ENCODE measurements at places on chromosomes 2 and 18.

DNA sequence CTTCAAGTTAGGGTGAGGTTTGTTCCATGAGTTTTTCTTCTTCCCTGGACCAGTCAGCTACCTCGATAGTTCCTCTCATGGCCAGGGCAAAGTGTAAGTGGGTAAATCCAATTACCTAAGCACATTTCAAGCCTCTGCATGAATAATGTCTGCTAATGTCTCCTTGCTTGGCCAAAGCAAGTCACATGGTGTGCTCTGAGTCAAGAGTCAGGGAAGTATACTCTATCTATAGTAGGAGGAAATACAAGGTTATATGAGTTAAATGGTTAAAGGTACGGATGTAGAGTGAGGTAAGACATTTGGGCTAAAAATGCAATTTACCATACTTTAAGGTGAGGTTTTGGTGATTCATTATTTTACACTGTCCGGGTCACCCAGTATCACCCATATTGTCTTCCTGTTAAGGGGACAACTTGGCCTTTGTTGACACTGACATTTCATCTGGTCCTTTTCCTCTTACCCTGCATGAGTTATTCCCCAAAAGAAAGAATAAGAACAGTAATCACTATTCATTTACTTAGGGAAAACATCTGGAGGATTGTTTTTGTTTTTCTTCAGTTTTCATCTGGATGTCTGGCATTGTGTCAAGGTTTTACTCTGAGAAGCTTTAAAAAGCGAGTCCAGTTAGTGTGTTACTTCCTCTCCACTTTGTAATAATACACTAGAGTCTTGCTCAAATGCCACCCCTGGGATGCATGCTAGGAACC is 405.5 kb downstream of the RND3 start:
- DNase-seq: no peak

GRCh38 chr2:95353613-95354468 is 48.7 kb upstream of the FAHD2A start:
- no peak for DNase-seq

- DNase-seq: peak; percentile 89
Measured at GRCh38 chr2:162318328-162319180, at the start of gene IFIH1. Gene IFIH1, minus strand, starts transcription at chr2:162318684. Its CDS starts 377 bp downstream, at chr2:162318307.

DNA sequence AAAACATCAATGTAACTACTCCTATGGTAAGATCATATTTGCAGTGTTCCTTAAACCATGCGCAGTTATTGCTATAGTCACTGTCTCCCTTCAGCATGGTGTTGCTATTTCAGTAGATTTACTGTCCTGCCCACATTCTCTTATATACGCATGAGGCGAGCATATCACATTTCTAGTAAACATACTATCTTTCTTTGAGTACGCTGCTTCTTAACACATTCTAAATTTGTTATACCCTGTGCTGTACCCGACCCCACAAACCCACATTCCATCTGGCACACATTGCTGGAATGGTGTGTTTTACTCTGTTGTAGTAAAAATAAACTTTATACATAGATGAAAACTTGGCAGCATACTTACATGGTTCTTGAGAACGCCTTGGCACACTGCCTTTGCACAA is 163.3 kb downstream of the QPCT start:
- no peak for DNase-seq

GRCh38 chr2:205848601-205849000 is 166.3 kb downstream of the NRP2 start:
- no peak for DNase-seq

GRCh38 chr2:227759411-227760118 is 13.9 kb downstream of the SCYGR8 start:
- DNase-seq: peak; percentile 71

- no peak for DNase-seq
Measured at GRCh38 chr18:52242711-52243110, 97.3 kb upstream of the DCC start.

DNA sequence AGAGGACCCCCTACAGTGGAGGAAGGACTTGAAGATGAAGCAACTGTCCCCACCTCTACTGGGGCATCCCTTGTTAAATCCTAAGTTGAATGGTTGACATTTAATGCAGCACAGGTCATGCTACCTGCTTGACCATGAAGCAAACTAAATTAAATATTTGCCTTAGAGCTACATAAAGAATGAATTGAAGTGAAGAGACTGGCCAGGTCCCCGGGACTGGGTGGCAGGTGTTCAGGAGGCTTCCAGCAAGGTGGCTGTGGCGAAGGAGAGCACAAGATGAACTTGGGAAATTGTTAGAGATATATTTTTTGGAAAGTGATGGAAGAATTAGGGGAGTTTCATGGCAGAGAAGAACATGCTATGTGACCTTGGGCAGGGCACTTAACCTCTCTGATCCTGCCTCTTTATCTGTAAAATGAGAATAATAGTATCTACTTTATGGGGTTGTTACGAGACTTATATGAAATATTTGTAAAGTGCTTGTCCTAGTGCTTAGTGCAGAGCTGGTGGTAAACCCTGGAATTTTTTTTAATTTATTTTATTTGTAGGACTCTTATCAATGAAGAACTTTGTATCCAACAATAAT is 37.3 kb downstream of the EFR3B start:
- DNase-seq: no peak

DNA sequence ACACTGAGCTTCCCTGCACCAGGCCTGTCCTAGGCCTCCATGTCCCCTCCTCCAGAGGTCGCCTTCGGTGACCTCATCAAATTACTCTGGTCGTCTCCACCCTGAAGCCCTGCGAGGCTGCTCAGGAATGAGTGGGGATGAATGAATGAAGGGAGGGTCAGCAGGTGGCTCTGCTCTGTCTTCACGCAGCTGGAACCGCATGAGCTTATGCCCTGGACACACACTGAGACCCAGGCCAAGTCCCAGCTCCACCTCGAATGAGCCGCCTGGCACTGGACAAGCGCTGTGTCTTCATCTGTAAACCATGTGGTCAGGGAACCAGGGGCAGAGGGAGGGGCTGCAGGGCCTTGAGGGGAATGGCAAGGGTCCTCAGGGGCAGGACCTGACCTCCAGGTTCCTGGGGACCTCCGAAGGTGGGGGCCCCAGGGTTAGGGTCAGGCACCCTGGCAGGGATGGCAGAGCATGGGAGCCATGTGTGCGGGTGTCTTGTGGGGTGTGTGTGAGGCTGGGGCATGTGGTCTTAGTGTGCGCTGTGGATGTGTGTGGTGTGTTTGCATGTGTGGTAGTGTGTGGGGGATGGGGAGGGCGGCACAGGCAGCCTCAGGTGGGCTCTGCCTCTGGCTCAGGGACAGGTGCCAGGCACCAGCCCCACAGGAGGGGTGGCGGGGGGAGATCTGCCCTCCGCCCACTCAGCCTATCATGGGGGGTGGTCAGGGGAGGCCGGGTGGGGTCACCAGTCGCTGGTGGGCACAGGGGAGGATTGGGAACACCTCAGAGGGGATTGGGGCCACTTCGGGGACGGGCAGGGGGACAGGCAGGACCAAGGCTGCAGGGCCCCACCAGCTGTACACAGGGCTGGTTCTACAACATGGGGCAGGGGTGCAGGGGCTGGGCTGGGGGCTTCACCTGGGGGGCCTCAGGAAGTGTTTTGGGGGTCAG is 13.9 kb downstream of the ODC1 start:
- no peak for DNase-seq

DNA sequence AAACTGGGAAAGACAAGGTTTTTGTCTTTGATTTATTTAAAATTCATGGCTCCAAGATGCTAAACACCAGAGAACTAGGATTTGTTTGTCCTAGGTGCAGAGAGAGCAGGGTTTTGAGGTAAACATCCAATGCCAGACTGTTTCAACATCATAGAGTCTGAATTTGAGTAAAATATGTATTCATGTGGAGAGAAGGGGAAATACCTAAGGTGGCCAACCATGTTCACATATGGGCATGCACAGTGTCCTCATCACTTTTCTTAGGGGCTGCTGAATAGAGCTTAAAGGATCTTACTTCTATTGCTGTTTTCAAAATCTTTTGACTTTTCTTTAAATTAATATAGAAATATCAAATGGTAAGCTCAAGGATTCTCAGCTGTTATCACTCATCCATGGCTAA is 287.0 kb upstream of the CCDC68 start:
- no peak for DNase-seq

- peak; percentile 15 for DNase-seq
Measured at GRCh38 chr2:7119132-7119835, 202.1 kb downstream of the RNF144A start.

DNA sequence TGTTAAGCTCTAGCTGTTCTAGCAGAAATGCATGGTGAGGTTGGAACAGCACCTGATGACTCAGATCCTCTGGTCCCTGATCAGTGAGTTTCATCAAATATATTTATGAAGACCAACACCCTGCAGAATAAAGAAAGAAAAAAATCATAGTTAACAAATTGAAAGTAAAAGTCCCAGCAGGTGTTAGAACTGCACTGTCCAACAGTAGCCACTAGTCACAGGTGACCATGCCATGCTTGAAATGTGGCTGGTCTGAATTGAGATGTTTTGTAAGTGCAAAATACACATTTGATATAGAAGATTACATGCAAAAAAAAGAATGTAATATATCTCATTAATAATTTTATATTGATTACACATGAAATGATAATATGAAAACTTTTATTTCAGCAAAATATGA is 1010.7 kb upstream of the ZEB2 start:
- DNase-seq: no peak

GRCh38 chr18:78293540-78293939 is 686.1 kb upstream of the SALL3 start:
- DNase-seq: no peak

- DNase-seq: no peak
Measured at GRCh38 chr2:100747996-100748615, 71.8 kb upstream of the NPAS2 start.

- DNase-seq: no peak
Measured at GRCh38 chr2:27990030-27990590, 99.6 kb downstream of the BABAM2 start.

DNA sequence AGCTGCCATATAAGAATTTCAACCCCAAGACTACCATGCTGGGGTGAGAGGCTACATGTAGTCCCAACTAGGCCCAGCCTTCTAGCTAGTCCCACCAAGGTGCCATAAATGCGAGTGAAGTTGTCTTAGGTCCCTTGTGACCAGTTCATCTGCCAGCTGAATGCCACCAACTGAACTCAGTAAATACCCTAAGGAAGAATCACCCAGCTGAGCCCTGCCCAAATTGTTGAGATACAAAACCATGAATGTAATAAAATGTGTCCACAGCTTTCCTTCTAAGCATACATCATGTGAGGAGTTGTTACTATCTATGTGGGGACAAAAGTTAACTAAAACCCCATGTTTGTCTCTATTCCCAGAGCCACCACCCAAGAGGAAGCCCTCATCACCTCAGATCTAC is 70.3 kb downstream of the THADA start:
- no peak for DNase-seq

DNA sequence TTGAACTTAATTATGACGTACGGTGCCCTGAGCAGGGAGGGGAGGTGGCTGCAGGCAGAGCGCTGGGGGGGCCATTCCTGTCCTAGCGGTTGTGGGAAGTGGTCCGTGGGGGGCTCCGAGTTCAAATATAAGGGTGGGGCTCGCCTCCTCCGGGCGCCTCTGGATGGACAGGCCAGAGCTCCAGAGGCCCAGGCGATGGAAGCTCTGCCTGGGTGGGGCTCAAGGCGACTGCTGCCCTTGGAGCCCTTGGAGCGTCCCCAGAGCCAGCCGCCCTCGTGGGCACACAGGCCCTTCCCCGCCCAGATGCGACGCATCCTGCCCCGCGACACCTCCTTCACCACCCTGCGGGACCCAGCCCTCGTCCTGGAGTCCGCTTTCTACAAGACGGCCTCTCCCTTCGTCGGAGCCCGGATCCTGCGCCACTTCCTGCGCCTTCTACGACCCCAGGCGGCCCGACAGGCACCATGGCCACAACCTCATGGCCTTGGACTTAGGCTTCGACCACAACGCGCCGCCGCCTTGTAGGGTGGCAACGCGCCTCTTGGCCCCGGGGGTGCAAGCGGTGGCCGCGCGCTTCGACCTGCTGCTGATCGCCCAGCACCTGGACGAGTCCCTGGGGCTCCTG is 10.5 kb downstream of the AQP12B start:
- DNase-seq: no peak

GRCh38 chr2:178296394-178297090 is 102.2 kb downstream of the OSBPL6 start:
- no peak for DNase-seq

- no peak for DNase-seq
Measured at GRCh38 chr2:228675091-228675490, 493.6 kb upstream of the SPHKAP start.

DNA sequence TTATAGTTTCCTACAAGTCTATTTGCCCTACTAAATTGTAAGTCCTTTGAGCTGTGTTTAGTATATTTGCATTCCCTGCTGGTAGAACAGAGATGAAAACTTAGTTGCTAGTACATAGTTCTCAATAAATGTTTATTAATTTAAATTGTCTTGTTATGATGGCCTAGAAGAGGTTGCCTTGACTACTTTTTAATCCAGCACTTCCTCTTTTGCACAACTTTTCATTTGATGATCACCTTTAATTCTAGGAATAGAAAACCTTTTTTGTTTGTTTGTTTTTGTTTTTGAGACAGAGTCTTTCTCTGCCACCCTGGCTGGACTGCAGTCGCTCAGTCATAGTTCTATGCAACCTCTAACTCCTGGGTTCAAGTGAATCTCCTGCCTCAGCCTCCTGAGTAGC is 6.7 kb downstream of the CFAP36 start:
- no peak for DNase-seq

GRCh38 chr2:11742702-11743357 is 3.6 kb upstream of the LPIN1 start:
- no peak for DNase-seq

DNA sequence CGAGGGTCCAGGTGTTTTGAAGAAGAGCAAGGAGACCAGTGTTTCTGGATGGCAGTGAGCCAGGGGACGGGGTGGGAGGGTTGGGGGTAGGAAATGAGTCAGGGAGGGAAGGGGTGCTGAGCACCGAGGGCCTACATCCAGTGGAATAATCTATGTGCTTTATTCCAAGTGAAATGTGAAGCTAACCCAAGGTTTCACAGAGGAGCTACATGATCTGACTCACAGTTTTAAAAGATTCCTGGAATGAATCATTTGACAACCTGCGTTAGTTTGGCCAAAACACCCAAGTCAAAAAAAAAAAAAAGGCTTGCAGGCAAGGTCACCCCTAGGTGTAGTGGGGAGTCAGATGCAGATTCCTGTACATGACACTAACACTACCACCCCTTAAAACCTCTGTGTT is 419.7 kb upstream of the MEX3C start:
- peak; percentile 65 for DNase-seq

DNA sequence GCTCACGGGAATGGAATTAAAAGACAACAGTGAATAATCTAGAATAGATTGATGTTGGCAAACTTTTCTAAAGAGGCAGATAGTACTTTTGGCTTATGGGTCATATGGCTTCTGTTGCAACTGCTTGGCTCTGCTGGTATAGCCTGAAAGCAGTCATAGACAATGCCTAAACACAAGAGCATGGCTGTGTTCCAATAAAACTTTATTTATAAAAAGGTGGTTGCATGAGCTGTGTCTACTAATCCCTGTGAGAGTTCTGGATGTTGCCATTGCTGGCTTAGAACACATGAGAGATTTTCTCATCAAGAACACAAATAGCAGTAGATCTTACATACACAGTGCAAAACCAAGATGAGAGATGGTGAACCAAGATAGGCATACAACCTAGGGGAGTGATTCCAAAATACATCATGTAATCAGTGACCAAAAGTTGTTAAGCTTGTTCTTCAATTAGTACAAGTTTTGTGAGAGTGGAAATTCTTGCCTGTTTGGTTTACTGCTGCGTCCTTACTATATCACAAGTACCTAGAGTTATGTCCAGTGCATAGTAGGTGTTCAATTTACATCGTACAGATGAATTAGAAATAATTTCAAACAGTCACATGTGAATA is 380.0 kb downstream of the METTL4 start:
- DNase-seq: no peak

All from RWPE1 (cell line).